ENCODE measurements at places on chromosomes 6 and 20.

GRCh38 chr6:105588123-105588710 lies 185.3 kb upstream of the PREP start:
- DNase-seq = no peak

DNA sequence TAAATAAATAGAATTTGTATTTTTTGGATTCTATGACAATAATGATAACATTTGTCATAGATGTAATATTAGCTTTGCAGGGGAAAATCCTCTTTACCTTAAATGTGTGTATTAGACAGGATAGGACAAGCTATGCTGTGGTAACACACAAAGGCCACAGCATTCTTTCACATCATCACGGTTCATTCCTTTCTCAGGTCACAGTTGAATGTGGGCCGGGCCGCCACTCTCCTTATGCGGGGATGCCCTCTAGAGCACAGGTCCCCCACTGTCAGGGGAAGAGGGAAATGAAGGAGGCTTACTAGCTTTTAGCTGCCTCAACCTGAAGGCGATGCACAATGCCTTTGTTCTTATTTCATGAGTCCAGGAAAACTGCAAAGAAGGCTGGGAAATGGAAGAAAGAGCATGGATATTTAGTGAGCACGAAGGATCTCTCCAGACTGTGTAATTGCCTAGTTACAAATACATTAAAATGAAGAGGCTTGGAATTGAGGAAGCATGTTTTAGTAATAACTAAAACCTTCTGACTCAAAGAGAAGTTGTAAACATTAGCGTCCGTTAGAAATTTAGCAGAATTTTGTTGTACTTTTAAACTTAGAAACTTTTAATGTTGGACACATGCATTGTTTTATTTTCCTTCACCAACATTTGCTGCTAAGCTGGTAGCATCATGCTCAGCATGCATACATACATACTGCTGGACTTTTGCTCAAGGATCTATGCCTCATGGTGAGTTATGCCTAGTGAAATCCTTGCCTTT lies 248.9 kb upstream of the FOXQ1 start:
- no peak for DNase-seq

GRCh38 chr6:104956731-104957294 lies at the start of gene LIN28B:
Gene LIN28B (plus strand): TSS chr6:104957107. CDS start chr6:104957251, 144 bp downstream.
- DNase-seq = no peak

DNA sequence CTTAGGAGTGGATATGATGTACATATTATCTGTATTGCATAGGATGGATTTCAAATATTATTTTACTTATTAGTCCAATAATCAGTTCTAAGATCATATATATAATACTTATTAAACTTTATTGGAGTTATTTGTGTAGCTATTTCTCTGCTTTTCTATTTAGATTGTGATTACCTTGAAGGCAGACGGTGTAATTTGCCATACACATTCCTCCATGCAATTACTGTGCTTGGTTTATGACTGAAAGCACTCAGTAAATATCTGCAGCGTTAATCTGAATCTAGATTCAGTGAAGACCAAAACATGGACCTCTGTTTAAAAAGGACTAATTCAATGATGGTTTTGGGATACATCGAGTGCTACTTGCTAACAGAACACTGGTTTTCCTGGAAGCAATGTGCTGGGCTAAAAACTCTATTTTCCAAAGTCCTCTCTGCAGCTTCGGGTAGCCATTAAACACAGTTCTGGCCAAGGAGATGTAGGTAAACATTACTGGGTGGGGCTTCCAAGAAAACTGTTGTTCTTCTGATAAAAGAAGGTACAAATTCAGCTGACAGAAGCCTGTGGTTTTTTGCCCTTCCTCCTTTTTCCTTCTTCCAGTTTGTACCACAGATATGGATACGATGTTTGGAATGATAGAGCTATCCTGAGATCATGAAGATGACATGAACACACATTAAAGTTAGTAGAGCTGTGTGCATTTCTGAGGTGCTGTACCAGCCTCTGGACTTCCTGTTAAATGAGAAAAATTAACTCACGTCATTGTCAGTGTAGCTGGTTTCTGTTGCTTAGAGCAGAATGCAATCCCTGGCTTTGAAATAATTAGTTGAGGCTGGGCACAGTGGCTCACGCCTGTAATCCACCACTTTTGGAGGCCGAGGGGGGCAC lies 136.5 kb upstream of the NUP153 start:
- DNase-seq = no peak

DNA sequence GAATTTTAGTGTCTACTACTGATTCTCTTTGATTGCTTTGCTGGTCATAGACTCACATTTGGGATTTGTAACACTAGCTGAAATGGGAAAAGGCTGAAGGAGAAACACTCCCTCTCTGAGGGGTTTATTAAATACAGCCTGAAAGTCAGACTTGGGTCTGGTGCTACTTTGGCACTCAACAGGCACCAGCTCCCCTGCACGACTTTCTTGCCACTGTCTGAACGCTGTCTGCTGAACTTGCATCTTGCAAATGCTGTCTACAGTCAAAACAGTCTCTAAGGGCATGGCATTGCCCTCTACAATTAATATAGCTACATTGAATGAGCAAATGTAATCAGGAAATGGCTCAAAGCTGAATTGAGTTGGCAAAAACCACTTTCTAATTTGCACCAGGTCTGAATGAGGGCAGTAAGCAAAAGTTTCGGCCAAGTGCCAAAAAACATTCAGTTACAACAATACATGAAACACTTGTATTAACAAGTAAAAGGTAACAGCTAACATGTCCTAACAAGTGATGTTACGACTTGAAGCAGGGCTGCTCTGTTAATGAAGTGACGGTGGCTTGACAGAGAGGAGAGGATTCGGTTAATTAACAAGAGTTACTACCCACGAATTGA lies 119.5 kb downstream of the FOXC1 start:
- no peak for DNase-seq

DNA sequence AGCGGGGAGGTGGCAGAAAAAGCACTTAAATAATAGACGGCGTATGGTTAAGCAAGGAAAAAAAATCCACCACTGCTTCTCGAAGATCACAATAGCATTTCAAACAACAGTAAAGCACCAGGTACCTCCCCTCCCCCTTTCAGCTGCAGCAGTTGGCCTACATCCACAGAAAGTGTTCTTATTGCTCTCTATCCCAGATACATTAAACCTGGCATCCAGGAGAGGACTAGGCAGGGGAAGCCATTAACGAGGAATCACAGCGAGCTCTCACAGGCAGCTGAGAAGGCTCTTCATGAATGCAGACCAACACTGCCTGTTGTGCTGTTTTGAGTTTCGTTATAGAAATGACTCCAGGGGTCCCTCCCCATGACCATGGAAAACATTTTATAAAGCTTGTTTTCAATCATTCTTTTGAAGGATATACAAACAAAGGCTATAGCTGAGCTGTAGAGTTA lies 11.8 kb downstream of the FYN start:
- no peak for DNase-seq

DNA sequence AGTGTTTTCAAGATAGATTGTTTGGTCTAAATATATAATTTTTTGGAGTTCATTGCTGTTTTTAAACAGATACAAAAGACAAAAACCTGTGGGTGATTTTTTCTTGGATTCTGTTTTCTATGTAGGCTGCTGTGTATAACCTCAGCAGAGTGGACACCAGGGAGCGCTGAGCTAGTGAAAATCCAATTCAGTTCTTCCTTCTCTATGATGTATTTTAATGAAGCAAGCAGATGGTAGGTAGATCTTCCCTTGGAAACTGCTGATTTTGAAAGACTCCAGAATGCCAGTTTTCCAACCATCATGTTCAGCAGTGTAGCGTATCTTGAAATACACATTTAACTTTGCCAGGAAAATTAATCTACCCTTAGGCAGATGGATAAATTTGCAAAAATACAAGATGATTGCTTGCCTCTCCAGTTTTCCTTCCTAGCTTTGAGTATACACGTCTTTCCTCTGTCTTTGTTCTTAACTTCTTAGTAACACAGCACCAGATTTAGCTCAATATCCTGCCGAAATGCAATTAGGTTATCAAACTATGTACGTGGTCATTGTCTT lies 178.0 kb downstream of the PHF3 start:
- DNase-seq = no peak

GRCh38 chr20:38306379-38306778 lies 2.4 kb downstream of the BPI start:
- no peak for DNase-seq

- DNase-seq = no peak
Observed at GRCh38 chr20:48414786-48415185, 413.0 kb downstream of the PREX1 start.

GRCh38 chr6:148974351-148974750 lies 227.5 kb downstream of the UST start:
- DNase-seq = no peak

- DNase-seq = no peak
Observed at GRCh38 chr20:56363491-56363890, 4.7 kb downstream of the FAM210B start.

DNA sequence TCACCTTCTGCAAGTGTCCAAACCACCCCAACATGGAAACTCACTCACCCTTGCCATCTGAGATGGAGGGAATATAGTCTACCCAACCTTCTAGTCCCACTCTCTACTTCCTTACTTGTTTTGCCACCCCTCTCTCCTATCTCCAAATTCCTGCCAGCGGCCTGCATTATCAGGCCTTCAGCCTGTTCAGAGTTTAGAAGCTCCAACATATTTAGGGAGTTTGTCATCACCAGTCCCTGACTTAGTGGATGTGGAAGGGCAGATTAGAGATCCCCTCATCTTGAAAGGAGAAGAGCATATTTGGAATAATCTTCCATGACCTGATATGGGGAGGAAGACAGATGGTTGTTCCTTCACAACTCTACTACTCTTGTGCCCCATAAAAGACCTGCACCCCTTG lies 281.4 kb upstream of the MAP3K7 start:
- no peak for DNase-seq

- DNase-seq = no peak
Observed at GRCh38 chr20:57400821-57401564, 9.8 kb downstream of the RBM38 start.

GRCh38 chr6:33698494-33698893 lies 13.0 kb downstream of the UQCC2 start:
- no peak for DNase-seq

- no peak for DNase-seq
Observed at GRCh38 chr6:16200321-16200883, 38.0 kb upstream of the GMPR start.

GRCh38 chr6:143675946-143676345 lies 1.8 kb upstream of the PHACTR2 start:
- DNase-seq = no peak

DNA sequence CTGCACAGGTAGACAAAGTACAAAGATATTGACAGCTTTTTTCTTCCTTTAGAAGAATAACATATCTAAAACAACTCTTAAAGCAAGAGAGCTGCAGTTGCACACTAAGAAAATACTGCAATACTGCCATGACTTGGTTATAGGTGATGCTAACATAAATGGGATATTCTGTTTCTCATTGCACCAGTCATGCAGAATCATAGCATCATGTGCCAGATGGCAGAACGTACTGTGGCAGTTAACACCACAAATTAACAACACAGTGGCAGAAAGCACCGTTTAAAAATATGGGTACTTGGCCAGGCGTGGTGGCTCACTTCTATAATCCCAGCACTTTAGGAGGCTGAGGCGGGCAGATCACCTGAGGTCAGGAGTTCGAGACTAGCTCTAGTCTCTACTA lies 7.4 kb downstream of the ASXL1 start:
- no peak for DNase-seq

DNA sequence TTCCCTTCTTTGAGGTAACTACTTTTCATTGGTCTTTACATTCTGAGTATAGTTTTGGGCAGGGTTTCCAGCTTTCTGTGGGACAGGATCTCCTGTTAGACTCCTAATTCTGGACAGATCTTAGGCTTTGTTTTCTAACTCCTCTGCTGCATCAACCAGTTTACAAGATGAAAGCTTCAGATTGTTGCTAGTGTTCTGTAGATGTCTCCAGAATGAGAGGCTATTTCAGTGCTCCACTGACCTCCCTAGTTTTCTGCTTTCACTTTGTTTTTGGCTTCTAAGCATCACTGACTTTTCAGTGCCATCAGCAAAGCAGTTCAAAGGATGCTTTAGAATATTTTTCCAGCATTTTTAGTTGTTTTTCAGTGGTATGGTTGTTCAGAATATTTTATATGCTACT lies 101.4 kb downstream of the LIN28B start:
- no peak for DNase-seq

DNA sequence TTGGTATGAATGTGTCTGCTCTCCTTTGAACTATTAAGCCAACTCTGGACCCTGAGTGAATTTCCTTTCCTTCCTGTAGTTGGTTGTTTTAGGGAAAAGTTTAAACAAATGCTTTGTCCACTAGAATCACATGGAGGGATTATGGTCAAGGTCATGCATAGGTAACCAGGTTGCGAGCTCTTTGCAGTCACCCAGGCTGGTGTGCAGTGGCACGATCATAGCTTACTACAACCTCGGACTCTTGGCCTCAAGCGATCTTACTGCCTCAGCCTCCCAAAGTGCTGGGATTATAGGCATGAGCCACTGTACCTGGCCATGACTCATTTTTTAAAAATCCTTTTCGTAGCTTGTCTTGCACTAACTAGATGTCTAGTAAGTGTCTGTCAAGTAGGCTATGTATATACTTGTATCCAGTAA lies 88.0 kb upstream of the SOX4 start:
- DNase-seq = no peak

- DNase-seq = no peak
Observed at GRCh38 chr20:46123482-46124245, 5.5 kb downstream of the CD40 start.

GRCh38 chr6:2958776-2959175 lies 12.6 kb downstream of the SERPINB6 start:
- DNase-seq = no peak

DNA sequence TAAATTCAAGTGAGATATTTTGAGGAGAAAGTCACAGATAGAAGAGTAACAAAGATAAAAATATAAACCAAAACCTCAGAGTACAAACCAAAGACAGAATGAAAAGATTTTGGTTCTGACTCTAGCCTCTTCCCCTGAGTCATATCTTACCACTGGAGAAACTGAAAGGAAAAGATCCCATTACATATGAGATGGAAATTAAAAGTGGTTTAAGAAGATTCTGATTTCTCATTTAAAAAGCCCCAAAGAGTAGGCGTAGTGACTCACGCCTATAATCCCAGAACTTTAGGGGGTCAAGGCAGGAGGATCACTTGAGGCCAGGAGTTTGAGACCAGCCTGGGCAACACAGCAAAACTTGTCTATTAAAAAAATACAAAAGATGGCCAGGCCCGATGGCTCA lies 30.6 kb downstream of the SPINT4 start:
- DNase-seq = no peak

- DNase-seq = no peak
Observed at GRCh38 chr6:73774311-73774774, 78.3 kb downstream of the CD109 start.

DNA sequence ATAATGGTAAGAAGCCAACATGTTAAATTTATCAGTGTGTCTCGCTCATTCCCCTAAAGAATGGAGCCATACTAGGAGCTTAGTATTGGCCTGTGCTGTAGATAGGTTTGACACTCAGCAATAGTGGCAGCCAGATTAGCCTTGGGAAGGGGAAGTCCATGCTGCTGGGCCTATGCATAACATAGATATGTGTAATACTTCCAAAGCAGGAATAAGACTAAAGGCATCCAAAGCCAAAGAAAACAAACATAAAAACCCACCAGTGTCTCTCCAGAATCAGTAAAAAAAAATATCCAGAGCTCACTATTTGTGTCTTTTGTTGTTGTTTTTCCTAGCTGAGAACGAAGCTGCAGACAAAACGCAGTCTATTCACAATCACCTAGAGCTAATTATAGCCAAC lies 104.2 kb upstream of the STXBP5 start:
- DNase-seq = no peak

GRCh38 chr6:41704028-41704427 lies 31.4 kb downstream of the TFEB start:
- DNase-seq = peak; percentile 77

Data from posterior cingulate gyrus (tissue), 11 donors.